Left colon (tissue), 2 donors: ENCODE measurements at places on chromosomes 1 and 21. TPM values are rescaled to one million over a fixed set of nuclear protein-coding genes. Genes with fewer than 3 reads are reported as not detected.
A peak's percentile ranks its signal among the peaks of the same experiment; 100 is the strongest.

GRHL3 gene
- not detected for total RNA-seq

S100A4 gene
- total RNA-seq = 36.1 TPM

AMY2B gene
- 10.7 TPM for total RNA-seq

EXTL1 gene
- not detected for total RNA-seq

AMY1C gene
- total RNA-seq = not detected

PATJ gene
- 68.8 TPM for total RNA-seq

PLEKHN1 gene
- total RNA-seq = 0.95 TPM

ATP5PF gene
- total RNA-seq = 219 TPM

LCE2B gene
- total RNA-seq = not detected

C1orf141 gene
- not detected for total RNA-seq

CCDC185 gene
- total RNA-seq = not detected

DNA sequence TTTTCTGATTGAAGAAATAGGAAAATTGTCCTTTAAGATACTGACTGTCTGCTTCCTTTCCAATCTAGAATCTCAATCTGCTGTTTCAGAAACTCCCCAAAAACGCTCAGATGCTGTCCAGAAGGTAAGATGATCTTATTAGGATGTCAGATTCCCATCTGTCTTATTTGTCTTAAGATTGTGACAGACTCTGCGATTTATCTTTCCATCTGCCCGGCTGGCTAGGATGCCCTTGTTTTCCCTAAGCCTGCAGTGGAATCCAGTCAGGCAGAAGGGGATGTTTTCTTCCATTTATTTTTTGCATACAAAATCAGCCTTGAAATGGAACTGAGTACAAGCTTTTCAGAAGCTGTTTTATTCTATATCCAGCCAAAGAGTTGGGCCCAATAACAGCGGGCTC is 96.5 kb downstream of the FMN2 start:
- no peak for DNase-seq

GRCh38 chr21:38352536-38353219 is 95.9 kb downstream of the KCNJ15 start:
- DNase-seq = peak; percentile 55

DNA sequence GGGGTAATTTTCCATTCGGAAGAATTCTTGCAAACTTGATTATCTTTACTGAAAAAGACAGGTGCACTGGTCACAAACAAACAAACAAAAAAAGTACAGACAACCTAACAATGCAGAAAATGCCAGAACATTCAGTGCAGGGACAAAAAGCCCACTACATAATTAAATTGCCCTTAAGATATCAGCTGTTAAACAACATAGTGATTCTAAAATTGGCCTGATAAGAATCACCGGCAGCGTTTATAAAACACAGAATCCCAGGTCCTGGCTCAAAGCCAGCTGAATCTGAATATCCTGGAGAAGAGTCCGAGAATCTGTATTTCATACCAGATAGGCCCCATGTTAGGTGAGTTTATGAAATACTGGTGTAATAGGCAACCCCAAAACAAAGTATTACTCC is 6.1 kb downstream of the PLPP3 start:
- peak; percentile 60 for DNase-seq

DNA sequence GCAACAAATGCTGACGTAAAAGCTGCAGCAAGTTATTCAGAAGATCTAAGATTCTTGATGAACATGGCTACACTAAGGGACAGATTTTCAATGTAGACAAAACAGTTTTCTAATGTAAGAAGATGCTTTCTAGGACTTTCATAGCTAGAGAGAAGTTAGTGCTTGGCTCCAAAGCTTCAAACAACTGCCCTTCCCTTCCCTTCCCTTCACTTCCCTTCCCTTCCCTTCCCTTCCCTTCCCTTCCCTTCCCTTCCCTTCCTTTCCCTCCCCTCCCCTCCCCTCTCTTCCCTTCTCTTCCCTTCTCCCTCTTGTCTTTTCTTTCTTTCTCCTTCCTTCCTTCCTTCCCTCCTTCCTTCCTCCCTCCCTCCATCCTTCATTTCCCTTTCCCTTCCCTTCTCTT is 365.3 kb upstream of the ADGRL4 start:
- DNase-seq = no peak

DNA sequence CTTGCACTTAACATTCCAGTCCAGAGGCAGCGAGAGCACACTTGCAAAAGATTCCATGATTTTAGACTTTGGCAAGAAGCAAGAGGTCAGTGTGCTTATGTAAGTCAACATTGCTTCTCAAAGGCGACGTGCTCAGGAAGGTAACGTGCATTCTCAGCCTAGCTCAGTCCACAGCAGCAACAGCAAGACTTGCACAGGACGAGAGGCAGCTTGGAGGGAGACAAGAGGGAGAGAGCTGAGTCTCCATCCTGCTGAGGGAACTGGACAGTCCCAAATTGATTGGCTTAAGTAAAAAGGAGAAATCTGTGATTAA is 56.5 kb downstream of the PTP4A2 start:
- no peak for DNase-seq

- peak; percentile 95 for DNase-seq
Measured at GRCh38 chr1:58932859-58933598, 149.2 kb upstream of the JUN start.

DNA sequence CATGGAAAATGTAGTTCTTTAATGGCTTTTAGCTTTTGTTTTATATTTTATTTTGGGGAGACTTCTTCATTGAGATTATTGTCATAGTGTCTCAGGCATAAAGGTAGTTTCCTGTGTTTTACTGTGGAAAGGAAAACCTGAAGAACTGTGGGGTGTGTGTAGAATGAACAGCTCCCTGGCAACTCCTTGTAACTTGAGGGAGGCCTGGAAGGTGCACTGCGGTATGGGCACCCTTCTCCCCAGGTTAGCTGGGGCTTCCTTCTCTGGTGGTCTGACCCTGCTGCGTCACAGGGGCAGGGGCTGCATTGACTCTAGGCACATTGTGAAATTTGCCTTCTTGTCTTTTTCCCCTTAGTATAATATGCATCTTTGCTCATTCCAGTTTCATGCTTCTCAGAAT is 1.7 kb downstream of the ATP1B1 start:
- DNase-seq = no peak

- peak; percentile 17 for DNase-seq
Measured at GRCh38 chr1:6002714-6003501, 10.7 kb upstream of the NPHP4 start.

DNA sequence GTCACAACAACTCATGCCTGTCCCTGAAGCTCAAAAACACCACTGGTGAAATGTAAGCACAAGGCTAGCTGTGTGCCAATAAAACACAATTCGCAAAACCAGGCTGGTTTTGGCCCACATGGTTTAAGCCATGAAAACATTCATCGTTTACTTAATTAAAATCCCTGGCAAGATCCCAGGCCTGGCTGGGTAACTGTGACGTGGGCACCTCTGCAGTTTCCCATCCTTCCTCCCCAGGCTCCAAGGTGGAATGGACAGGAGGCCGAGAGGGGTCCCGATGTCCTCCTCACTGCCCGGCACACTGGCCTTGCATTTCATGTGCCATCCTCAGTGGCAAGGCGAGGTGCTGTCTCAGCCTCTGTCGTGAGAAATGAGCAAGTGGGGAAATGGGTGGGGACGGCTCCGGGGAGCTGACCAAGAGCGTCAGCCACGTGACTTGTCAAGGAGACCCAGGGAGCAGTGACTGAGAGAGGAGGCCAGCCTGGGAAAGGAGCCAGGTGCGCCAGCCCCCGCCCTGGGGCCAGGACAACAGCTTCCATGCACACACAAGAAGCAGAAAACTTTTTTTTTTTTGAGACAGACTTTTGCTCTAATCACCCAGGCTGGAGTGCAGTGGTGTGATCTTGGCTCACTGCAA is 153.1 kb upstream of the RAB4A start:
- peak; percentile 73 for DNase-seq

GRCh38 chr1:44594871-44595735 is 79.2 kb downstream of the TMEM53 start:
- DNase-seq = peak; percentile 89

DNA sequence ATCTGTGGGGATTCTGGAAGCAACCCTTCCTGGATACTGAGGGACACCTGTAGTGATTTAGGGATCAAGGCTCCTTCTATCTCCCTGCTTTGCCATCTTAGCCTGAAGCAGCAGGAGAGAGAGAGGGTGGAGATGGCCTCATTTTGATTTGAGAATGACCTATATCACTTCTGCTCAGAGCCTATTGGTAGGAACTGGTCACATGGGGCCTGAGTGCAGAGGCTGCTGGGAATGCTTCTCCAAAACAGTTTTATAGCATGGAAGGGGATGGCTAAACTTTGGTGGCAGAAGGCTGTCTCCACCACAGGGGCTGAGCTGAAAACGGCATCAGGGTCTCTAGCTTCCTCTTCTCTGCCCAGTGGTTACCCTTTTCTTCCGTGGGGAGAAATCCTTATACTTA is 105.8 kb downstream of the TBX19 start:
- no peak for DNase-seq

- DNase-seq = no peak
Measured at GRCh38 chr1:112721966-112722524, 6.9 kb upstream of the PPM1J start.

GRCh38 chr1:65939636-65940035 is 146.9 kb downstream of the PDE4B start:
- DNase-seq = no peak

DNA sequence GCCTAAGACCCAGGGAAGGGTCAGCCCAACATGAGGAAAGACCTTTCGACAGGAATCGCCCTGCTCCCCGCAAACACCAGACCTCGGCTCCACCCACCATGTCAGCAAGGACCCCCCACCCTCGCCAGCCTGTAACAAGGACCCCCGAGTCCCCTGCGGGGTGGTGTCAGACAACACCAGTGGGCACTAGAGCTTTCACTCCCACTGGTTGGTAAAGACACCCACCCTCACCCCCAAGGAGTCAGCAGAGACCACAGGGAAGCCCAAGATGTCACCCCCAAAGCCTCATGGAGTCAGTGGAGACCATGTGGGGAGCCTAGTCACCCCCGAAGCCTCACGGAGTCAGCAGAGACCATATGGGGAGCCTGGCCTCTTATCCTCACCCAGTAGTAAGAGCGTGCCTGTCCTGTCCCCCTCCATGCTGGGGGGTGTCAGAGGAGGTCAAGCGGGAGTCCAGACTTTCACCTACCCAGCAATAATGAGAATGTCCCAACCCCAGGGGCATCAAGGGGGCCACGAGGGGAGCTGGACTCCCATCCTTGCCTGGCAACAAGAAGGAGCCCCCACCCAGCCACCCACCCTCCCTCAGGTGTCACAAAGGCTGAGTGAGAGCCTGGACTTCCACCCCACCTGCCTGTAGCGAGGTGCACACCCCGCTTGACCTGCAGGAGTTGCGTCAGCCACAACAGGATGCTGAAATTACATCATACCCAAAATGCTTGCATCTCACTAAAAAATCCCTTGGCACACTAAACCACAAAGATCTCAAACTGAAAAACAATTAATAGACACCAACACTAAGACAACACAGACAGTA is 24.8 kb downstream of the SLC19A1 start:
- peak; percentile 3 for DNase-seq

DNA sequence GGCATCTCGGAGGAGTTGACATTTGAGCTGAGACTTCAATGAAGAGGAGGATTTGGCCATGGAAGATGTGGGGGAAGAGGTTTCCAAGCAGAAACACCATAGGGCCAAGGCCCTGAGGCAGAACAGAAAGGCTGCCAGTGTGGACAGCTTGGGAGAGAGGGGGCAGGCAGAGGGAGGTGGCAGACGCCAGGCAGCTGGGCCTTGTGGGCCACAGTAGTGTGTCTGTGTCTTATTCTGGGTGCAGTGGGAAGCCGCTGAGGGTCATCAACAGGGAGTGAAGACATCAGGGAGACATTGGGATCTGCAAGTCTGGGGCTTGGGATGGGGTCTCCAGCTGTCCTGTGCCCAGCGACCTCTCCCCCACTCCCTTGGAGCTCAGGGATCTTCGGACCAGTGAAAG is 96.8 kb downstream of the LACTBL1 start:
- DNase-seq = no peak

GRCh38 chr1:207333620-207334019 is 12.1 kb downstream of the CD55 start:
- no peak for DNase-seq

GRCh38 chr1:209368864-209369598 is 214.5 kb upstream of the CAMK1G start:
- DNase-seq = no peak

GRCh38 chr1:175443332-175443731 is 250.8 kb upstream of the KIAA0040 start:
- DNase-seq = no peak

DNA sequence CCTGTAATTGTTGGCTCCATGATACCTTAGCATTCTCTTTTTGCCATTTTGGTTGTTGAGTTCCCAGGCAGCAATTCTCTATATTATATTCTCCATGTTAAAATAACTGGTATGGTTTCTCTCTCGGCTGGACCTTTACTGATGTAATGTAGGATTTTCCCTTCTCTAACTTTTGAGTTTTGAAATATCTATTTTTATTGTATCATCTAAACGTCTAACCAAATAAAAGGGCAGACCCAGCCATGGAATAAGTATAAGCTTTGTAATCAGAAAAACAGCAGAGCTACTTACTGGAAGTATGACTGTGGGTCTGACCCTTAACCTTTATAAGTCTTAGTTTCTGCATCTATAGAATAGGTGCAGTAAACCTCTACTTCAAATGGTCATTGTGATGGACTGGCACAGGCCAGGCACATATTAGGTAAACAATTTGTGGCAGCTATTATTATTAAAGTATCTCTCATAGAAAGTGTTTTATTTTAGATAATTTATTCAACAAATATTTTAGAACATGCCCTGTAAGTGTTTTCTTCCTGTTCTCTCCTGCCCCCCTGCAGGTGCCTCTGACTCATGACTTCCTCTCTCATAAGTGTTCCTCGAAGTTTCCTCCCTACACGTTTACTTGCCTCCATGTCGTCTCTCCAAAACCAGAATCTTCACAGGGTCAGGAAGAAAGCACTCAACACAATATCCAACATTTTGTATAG is 224.9 kb upstream of the FGGY start:
- no peak for DNase-seq

GRCh38 chr1:162548170-162548569 is 13.4 kb upstream of the UAP1 start:
- DNase-seq = peak; percentile 59

DNA sequence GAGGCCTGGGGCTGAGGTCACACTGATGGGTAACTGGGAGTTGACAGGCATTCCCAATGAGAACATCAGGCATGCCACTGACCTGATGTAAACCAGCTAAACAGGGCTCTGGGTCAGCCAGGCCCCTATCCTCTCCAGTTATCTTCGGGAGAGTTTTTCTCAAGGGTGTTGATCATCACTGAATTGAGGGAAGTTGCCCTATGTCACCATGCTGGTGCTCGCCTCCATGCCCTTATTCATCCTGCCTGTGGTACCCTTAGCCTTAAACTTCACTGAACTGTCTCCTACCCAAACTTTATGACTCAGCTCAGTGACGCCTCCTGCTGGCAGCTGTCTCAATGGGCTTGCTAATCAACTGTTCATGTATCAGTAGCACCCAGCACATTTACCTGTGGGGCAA is 80.7 kb upstream of the TNR start:
- DNase-seq = peak; percentile 11

GRCh38 chr21:28447462-28447861 is 545.2 kb downstream of the LTN1 start:
- DNase-seq = no peak

- no peak for DNase-seq
Measured at GRCh38 chr1:77413541-77414335, 131.9 kb downstream of the AK5 start.

- DNase-seq = no peak
Measured at GRCh38 chr1:176765608-176766007, 302.6 kb downstream of the PAPPA2 start.
